Stimulated activated CD8-positive, alpha-beta memory T cell treated with anti-CD3 and anti-CD28 coated beads, Interleukin-2, amount 100 ng/mL, for 1 hour (primary cell): ENCODE measurements at places on chromosomes 3 and 15.

- no peak for DNase-seq
Measured at GRCh38 chr3:50653937-50654595, 20.7 kb upstream of the DOCK3 start.

- DNase-seq = no peak
Measured at GRCh38 chr3:13214847-13215472, 141.7 kb upstream of the IQSEC1 start.

GRCh38 chr3:114405202-114405990 lies 111.6 kb downstream of the TIGIT start:
- DNase-seq = no peak

GRCh38 chr15:25464784-25465183 lies 26.0 kb upstream of the UBE3A start:
- no peak for DNase-seq

GRCh38 chr15:41629463-41629862 lies 30.7 kb upstream of the MGA start:
- no peak for DNase-seq

- no peak for DNase-seq
Measured at GRCh38 chr3:140695361-140696061, 17.6 kb downstream of the TRIM42 start.

GRCh38 chr3:113211330-113212149 lies at the start of gene BOC:
Gene BOC (plus strand): TSS chr3:113211557. CDS start chr3:113249803, 38,246 bp downstream.
- DNase-seq = no peak

DNA sequence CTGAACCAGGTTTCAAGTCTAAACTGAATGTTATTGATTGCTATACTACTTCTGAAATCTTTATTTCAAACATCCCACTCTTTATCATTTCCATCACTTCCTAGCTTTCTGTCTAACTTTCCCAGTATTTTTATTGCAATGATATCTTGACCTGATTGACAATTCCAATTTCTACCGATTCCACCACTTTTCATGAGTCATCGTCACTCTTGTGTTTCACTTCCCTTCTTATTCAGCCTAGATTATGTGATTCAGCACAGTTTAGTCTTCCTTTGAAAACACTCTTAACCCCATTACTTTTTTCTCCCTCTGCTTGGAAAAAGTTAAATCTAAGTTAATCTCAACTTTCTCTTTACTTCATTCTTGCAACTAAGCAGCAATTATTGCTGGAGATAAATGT lies 62.6 kb downstream of the SLC7A14 start:
- no peak for DNase-seq

- no peak for DNase-seq
Measured at GRCh38 chr3:150411976-150412375, 3.9 kb downstream of the TSC22D2 start.

- no peak for DNase-seq
Measured at GRCh38 chr3:10697918-10698317, 118.1 kb upstream of the SLC6A11 start.

DNA sequence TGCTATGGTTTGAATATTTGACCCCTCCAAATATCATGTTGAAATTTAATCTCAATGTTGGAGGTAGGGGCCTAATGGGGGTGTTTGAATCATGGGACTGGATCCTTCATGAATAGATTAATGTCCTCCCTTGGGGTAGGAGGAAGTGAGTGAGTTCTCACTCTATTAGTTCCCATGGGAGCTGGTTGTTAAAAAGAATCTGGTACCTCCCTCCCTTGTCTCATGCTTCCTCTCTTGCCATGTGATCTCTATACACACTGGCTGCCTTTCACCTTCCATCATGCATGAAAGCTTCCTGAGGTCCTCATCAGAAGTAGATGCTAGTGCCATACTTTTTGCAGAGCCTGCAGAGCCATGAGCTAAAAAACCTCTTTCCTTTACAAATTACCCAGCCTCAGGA lies 177.7 kb upstream of the MCTP2 start:
- no peak for DNase-seq

DNA sequence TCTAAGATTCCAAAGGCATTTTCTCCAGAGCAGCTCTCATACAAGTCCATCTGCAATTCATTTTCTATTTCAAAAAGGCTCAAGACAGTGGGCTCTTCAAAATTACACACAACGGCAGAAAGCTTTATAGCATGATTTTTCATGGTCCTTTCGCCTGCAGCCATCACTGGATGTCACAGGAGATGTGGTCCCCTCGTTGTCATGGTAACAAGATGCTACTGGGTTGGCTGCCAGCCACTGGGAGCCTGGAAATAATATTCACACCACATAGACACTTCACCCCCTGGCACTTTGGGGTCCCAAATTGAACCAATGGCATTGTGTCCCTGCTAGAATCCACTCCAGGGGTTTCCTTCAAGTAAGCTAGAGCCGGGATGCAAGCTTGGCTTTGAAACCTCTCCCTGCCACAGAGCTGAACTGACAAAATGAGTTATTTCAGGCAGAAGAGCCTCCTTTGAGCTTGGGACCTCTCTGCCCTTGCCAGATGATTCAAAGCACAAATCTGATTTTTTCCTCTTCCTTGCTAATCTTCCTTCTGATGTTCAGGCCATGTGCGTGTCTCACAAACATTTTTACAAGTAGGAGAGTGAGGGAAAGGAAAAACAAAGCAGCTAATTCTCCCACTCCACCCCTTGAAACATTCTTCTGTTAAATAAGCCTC lies 512.6 kb upstream of the ADAMTS9 start:
- DNase-seq = no peak

GRCh38 chr3:169090559-169090958 lies 573.0 kb downstream of the MECOM start:
- DNase-seq = no peak

- no peak for DNase-seq
Measured at GRCh38 chr15:48966595-48967301, 3.0 kb upstream of the SHC4 start.

DNA sequence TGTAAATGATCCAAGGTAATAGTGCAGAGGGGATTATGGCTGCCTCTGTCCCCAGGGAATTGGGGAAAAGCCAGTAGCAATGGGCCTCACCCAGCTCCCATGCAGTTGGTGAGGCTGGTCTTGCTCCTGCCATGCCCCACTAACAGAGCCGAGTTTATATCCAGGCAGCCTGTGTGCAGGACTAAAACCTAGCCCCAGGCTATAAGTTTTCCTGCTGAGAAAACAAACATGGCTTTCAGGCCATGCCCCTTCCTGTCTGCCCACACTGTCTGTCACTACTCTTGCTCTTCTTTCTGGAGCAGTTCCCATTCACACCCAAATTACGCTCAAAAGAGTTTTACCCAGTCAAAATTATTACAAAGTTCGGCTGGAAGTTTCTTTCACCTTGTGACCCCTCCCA lies 73.5 kb upstream of the SPATA16 start:
- no peak for DNase-seq

DNA sequence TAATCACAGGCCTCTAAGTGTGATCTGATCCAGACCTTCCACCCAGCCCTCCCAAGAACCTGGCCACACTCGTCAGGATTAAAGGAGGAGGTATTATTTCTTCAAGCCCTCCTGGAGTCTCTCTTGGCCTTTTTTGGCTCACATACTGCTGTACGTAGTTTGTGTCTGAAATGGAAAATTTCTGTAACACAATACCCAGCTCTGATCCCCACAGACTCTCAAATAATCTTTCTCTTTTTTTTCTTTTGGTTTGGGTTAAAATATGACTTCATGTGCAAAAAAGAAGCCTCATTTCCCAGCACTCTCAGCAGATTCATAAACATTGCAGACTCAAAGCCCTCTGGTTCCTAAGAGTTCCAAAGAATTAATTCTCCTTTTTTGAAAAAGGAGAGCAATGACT lies 96.5 kb upstream of the PHLDB2 start:
- DNase-seq = no peak

DNA sequence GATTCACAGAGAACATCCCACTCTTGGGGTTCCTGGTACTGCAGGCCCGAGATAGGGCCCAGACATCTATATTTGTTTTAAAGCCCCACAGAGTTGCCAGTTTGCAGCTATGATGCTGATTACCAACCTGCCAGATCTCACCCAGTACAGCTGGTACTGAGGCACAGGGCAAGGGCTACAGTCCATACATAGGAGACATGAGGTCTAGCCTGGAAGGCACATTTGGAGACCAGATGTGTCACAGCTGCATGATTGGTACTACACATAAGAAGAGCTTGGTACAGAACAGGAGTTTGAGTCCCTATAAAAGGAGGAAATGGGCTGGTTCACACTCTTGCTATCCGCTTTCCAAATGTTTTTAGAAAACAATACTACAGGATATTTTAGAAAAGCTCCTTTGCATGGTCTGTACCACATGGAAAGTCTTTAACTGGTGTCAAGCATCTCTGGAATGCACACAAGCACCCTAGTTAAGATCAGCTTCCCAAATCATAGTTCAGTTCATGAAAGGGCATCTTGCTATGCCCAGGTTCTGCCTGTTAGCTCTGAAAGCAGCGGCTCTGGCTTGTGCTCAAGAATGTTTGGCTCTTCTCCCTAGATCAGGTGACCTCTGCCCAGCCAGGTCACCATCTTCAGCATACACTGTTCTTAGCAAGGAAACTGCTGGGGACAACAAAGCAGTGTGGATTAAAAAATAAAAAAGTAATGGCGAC lies 20.6 kb downstream of the MTMR14 start:
- no peak for DNase-seq

GRCh38 chr3:138937690-138938055 lies 9.3 kb downstream of the FOXL2 start:
- DNase-seq = no peak
